ENCODE measurements at places on chromosomes 3 and 15. TPM values are rescaled to one million over a fixed set of nuclear protein-coding genes. Genes with fewer than 3 reads are reported as not detected.

Gene GHSR
- not detected for total RNA-seq

Gene RAB8B
- 14.4 TPM for total RNA-seq

Gene CX3CR1
- total RNA-seq, result 0.35 TPM

GRCh38 chr3:85838921-85839320, 880.1 kb downstream of the CADM2 start:
- DNase-seq, result no peak

DNA sequence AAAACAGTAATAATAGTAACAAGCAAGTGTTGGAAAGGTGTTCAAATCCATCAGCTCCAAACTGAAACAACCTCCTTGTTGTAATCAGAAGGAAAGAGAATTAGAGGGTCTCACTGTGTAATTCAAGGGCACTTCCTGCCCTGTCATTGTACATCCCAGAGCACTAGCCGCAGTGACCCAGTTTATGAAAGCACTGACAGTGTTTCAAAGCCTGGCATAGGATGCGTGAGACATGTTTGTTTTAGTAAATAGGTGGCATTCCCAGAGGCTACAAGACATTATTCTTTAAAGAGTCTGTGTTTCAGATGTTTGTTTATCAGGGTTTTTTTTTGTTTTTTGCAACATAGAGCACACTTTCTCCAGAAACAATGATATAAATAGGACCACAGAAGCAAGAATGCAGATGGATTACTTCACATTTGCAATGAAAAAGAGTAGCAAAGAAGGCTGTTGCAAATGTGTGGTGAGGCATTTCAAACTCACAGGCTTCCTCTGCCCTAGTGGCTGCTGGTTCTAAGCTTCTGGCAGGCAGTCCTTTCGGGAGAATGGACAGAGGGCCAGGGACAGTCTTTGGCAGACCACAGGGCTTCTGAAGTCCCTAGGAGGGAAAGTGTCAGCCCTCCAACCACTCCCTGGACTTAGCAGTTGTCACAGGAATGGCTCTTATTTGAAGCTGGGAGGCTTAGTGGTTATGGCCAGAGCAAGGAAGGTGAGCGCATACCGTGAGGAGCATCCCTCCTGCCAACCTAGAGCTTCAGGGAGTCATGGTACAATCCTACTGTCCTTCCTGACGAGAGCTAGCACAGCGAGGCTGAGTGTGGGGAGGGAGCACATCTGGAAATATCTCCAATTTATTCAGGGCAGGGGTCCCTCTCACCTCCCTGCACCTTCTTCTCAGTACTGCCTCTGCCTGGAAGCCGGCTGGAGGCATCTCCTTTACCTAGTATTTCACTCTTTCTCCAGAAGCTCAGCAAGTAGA, 31.4 kb upstream of the TIPARP start:
- DNase-seq, result no peak
